ENCODE measurements at places on chromosomes 5 and 9.

DNA sequence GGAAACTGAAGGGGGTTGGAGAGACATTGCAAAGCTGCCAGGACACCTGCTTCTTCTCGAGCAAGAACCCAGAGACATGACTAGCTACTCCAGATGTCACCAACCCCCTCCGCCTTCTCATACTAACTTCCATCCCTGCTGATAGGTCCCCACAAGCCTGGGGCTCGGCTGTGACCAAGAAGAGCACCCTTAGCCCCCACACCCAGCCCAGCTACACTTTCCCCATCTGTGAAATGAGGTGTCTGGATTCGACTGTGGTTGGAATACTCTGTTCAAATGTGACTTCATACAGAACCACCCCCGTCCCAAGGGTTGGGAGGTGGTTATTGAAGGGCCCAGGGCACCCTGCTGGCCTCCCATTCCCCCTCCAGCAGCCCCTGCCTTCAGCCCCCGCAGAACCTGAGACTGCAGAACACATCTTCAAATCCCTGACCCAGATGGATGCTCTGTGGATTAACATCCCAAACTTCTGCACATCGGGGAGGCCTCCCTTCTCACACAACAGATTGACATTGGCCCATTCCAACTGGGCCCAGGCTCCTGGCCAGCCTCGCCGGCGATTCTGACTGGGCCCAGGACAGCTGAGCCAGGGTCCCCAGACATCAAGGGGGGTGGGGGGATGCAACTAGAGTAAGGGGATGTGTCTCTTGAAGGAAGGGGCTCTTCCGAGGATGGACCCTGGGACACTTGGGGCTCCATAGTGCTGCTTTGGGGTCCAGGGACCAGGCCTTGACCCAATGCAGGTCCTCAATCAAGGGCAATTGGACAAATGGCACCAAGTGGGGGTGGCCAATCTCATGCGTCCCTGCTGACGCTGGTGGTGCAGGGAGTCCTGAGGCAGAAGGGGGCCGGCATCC, 21.7 kb upstream of the FIBCD1 start:
- no peak for DNase-seq

- DNase-seq: peak; percentile 99
Observed at GRCh38 chr5:113489299-113489698, 1.0 kb upstream of the MCC start.

- no peak for DNase-seq
Observed at GRCh38 chr9:134503301-134504105, 138.1 kb upstream of the COL5A1 start.

GRCh38 chr5:141874262-141874964, 3.8 kb downstream of the PCDH1 start:
- DNase-seq: no peak

- no peak for DNase-seq
Observed at GRCh38 chr5:21237461-21237860, 1249.5 kb upstream of the CDH18 start.

DNA sequence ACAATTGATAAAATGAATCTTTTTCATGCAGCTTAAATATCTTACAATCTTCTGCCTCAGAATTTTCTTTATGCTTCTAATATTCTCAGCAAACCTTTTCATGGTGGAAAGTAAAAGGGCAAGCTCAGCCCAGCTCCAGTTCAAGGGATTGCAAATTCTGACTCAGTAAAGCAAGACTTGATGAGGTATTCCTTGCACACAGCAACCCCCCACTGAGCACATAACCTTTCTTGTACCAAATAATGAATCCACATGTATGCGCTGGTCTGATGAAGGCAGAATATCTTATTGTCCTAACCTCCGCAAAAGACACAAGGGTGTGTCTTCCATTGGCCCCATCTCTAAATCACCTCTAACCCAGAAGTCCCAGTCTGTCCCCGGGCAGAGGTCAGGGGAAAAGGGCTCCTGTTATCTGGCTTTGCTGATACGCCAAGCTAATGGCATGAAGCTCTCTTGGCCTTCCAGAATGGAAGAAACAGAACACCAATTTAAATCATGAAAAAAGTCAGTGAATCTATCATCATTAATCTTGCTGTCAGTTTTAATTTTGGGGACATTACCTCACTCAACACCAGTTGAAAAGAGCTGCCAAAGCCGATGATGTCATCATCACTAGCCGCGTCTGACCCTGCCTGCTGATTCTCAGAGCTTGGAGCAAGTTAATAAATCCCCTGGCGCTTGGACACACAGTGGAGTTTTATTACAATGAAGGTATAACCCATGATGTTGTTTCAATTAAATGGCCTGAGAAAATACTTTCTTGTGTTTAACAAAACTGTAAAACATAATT, 592.5 kb upstream of the CLINT1 start:
- peak; percentile 89 for DNase-seq

DNA sequence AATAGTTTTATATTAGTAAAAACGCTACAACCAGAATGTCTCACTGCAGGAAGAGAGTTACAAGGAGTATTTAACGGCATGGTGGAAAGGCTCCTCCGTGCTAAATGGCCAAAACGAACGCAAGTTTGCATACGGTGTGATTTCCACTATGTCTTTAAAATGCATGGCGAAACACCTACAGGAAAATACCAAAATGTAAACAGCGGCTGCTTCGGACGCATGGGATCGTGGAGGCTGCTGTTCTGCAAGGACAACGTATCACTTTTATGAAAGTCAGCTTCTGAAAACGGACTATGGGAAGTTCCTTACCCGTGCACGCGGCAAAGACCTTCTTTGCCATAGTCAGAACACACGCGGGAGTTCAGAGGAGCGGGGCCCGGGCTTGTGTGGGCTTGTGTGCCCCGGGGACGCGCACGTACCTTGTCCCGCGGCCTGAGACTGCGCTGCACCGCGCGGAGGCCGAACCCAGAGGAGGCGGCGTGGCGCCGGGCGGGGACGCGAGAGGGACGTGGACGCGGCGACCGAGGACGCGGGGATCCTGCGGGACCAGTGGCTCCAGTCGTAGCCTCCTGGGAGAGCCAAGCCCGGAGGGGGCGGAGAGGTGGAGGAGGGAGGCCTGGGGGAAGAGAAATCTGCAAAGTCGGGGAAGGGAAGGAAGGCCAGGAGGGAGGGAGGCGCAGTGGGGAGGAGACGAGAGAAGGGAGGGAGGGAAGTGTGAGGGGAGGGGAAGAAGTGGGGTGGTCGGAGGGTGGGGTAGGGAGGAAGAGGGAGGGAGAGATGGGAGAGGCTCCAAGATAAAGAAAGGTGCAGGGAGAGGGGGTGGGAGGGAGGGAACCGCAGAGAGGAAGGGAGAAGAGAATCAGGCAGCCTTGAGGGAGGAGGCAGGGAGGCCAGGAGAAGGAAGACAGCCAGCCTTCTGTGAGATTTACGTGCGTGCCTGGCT, at the start of gene CMBL:
Gene CMBL (minus strand): TSS at position 697 of the 943 bp plus-strand sequence. CDS start 17,140 bp downstream, outside the sequence.
- peak; percentile 57 for DNase-seq

- DNase-seq: peak; percentile 24
Observed at GRCh38 chr9:69975681-69976080, 68.0 kb upstream of the MAMDC2 start.

- peak; percentile 56 for DNase-seq
Observed at GRCh38 chr5:68290260-68290674, 74.7 kb downstream of the PIK3R1 start.

- DNase-seq: no peak
Observed at GRCh38 chr9:11805969-11806368, 887.2 kb upstream of the TYRP1 start.

DNA sequence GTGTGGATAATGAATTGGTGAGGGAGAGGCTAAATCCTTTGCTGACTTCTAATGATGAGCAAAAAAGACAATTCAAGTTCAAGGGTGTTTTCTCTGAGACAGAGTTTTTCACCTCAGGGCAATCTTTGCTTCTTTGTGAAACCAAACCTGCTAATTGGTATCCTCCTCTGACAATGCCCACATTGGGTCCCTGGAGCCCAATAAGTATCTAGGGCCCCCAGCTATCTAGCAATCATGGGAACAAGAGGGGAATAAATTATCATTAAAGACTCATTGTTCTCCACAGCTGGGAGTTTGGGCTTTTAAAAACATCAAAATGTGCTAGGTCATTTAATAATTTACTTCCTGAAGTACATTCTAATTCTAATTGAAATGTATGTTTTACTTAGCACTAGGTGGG, 227.3 kb downstream of the TMEM167A start:
- DNase-seq: no peak

GRCh38 chr9:6305954-6306563, 22.1 kb upstream of the TPD52L3 start:
- DNase-seq: peak; percentile 65

- DNase-seq: peak; percentile 56
Observed at GRCh38 chr9:136283291-136284235, 20.3 kb downstream of the CCDC187 start.

GRCh38 chr9:111959468-111960359, 63.1 kb downstream of the UGCG start:
- peak; percentile 99 for DNase-seq

All from fibroblast of mammary gland (primary cell).